Stomach (tissue), 19 donors: ENCODE measurements at places on chromosomes 13 and 19. TPM values are rescaled to one million over a fixed set of nuclear protein-coding genes. Genes with fewer than 3 reads are reported as not detected.
A peak's percentile ranks its signal among the peaks of the same experiment; 100 is the strongest.

The PGLYRP2 gene
- total RNA-seq, result not detected

The TSSK6 gene
- 31.7 TPM for total RNA-seq

The RNF17 gene
- not detected for total RNA-seq

The KLC3 gene
- not detected for total RNA-seq

The ATP1A3 gene
- total RNA-seq, result not detected

The LSR gene
- 30.5 TPM for total RNA-seq

The SHISA7 gene
- total RNA-seq, result not detected

The CEACAM8 gene
- total RNA-seq, result not detected

The ZNF574 gene
- 6.7 TPM for total RNA-seq

DNA sequence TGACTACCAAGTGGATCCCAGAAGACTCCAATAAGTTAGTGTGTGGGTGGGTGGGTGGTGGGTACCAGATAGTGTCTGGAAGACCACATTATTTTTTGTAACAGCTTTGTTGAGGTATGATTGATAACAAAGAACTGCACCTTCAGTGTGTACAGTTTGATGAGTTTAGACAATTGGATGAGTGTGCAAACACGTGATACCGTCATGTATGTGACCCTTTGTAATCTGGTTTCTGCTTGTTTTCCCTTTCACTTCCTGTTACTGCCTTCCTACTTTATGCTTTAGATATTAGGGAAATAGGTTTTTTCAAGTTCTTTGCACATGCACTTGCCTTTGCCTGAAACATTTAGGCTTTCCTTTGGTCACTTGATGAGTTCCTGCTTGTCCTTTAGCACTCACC lies 8.5 kb downstream of the RPL21 start:
- H3K36me3 ChIP-seq, result peaks cover 53% of the 10 kb centered on the region
- no peaks in the 10 kb centered on the region for H3K27me3 ChIP-seq
- no peak for DNase-seq

- no peak overlapping the region for H3K4me3 ChIP-seq
- H3K27ac ChIP-seq, result no peak overlapping the region
- peaks cover 49% of the 10 kb centered on the region for H3K36me3 ChIP-seq
- H3K4me1 ChIP-seq, result no peaks in the 10 kb centered on the region
These were observed 7.6 kb upstream of the ZSCAN22 start for GRCh38 chr19:58319241-58319640.

DNA sequence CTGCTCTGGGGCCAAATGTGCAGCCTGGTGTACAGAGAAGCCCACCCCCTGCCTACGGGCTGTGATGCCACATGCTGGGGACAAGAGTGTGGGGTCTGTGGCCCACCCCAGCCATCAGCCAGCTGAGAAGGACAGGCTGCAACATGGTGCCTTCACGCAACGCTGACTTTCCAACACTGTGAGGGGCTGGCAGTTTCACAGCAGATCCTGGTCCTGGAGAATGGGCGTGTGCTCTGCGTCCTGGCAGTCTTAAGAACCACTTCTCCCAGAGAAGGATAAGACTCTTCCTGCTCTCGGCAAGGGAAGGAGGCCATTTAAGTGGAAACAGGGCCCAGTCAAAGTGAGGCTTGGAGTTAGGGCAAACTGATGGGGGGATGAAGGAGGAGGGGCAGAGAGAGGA lies 4.6 kb downstream of the LRRC4B start:
- no peak overlapping the region for H3K4me3 ChIP-seq
- no peaks in the 10 kb centered on the region for H3K36me3 ChIP-seq
- H3K4me1 ChIP-seq, result peaks cover 5% of the 10 kb centered on the region

GRCh38 chr19:35459414-35460082 lies 11.5 kb downstream of the FFAR2 start:
- DNase-seq, result peak; percentile 80
- H3K4me3 ChIP-seq, result no peak overlapping the region
- H3K36me3 ChIP-seq, result no peaks in the 10 kb centered on the region
- no peaks in the 10 kb centered on the region for H3K27me3 ChIP-seq

GRCh38 chr19:47494729-47495128 lies 10.7 kb upstream of the KPTN start:
- no peak for DNase-seq
- peaks cover 27% of the 10 kb centered on the region for H3K4me1 ChIP-seq
- no peak overlapping the region for H3K27ac ChIP-seq
- H3K27me3 ChIP-seq, result no peaks in the 10 kb centered on the region

DNA sequence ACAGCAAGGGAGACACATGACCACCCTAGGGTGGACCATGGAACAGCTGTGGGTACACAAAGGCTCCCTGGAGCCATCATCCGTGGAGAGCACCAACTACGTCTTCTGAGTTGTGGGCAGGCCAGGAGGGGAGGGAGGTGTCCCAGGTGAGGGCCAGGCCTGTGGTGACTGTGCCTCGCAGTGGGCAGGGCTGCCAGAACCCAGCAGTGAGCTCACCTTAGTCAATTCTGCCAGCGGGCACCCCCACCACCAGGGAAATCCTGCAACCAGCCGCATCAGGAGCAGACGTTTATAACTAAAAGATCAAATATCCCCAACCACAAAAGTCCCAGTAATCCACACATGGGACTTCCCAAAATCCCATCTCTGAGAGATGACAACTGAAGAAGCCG lies 19.6 kb downstream of the ELL start:
- H3K4me3 ChIP-seq, result no peak overlapping the region
- no peaks in the 10 kb centered on the region for H3K36me3 ChIP-seq
- H3K27ac ChIP-seq, result peak overlapping the region; percentile 13
- DNase-seq, result no peak

GRCh38 chr13:103210348-103210747 lies 144.1 kb upstream of the SLC10A2 start:
- no peaks in the 10 kb centered on the region for H3K27me3 ChIP-seq
- no peak overlapping the region for H3K27ac ChIP-seq
- no peak for DNase-seq
- H3K36me3 ChIP-seq, result no peaks in the 10 kb centered on the region
- H3K4me1 ChIP-seq, result no peaks in the 10 kb centered on the region
- no peak overlapping the region for H3K4me3 ChIP-seq

GRCh38 chr13:23883255-23883654 lies 5.9 kb downstream of the MIPEP start:
- no peak for DNase-seq
- no peak overlapping the region for H3K4me3 ChIP-seq
- H3K4me1 ChIP-seq, result peaks cover 14% of the 10 kb centered on the region

- no peak for DNase-seq
- H3K4me3 ChIP-seq, result no peak overlapping the region
- H3K27me3 ChIP-seq, result no peaks in the 10 kb centered on the region
- H3K27ac ChIP-seq, result no peak overlapping the region
- H3K4me1 ChIP-seq, result no peaks in the 10 kb centered on the region
These were observed 859.9 kb upstream of the SLC10A2 start for GRCh38 chr13:103926118-103926517.

DNA sequence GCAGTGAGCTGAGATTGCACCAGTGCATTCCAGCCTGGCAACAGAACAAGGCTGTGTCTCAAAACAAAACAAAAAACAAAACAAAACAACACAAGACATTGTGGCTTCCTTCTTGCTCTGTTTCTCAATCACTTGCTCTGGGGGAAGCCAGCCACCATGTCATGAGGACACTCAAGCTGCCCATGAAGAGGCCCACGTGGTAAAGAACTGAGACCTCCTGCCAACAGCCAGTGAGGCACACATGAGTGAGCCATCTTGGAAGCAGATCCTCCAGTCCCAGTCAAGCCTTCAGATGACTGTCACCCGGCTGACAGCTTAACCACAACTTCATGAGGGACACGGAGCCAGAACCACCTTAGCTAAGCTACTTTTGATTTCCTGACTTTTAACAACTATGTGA lies 25.2 kb downstream of the CPT1C start:
- no peaks in the 10 kb centered on the region for H3K36me3 ChIP-seq
- no peak for DNase-seq
- no peak overlapping the region for H3K4me3 ChIP-seq

GRCh38 chr13:79806821-79807220 lies 325.9 kb downstream of the NDFIP2 start:
- no peaks in the 10 kb centered on the region for H3K36me3 ChIP-seq
- H3K27me3 ChIP-seq, result no peaks in the 10 kb centered on the region
- DNase-seq, result no peak
- H3K4me1 ChIP-seq, result no peaks in the 10 kb centered on the region
- no peak overlapping the region for H3K27ac ChIP-seq

- no peak for DNase-seq
- H3K36me3 ChIP-seq, result no peaks in the 10 kb centered on the region
- no peak overlapping the region for H3K27ac ChIP-seq
- no peaks in the 10 kb centered on the region for H3K4me1 ChIP-seq
- no peaks in the 10 kb centered on the region for H3K27me3 ChIP-seq
These were observed 294.0 kb downstream of the RBM26 start for GRCh38 chr13:79112016-79112415.

DNA sequence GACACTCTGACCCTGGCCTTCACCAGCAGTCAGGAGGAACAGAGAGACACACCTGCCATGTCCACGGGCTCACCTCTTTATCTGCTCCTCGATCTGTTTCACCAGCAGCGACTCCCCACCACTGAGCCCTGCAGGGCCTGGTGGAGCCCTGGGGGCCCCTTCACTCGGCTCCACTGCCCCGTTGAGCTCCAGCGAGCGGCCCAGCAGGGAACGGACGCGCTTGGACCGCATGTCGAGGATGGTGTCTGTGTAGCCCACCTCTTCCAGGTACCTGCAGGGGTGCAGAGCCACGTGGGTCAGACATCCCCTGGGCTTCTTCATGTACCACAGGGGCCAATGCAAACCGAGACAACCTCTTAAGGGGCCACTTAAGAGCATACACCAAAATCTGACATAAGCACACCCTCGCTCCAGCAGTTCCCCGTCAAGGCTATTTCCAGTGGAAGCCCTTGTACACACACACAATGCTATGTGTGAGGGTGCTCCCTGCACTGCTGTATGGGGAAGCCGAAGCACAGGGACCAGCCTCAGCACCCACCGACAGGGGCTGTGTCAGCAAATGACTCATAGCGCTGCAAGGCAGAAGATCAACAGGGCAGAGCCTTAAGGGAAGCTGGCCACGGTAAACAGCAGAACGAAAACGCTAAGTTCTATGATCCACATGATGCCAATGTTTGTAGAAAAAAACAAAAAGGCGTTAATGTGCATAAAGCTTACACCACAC lies 12.7 kb upstream of the FKRP start:
- H3K4me1 ChIP-seq, result peaks cover 34% of the 10 kb centered on the region
- H3K36me3 ChIP-seq, result peaks cover 99% of the 10 kb centered on the region
- no peak overlapping the region for H3K27ac ChIP-seq
- H3K4me3 ChIP-seq, result no peak overlapping the region

GRCh38 chr13:23469951-23470421 lies 36.5 kb upstream of the SACS start:
- H3K27me3 ChIP-seq, result no peaks in the 10 kb centered on the region
- peaks cover 23% of the 10 kb centered on the region for H3K4me1 ChIP-seq
- H3K36me3 ChIP-seq, result no peaks in the 10 kb centered on the region
- H3K27ac ChIP-seq, result no peak overlapping the region
- no peak for DNase-seq

DNA sequence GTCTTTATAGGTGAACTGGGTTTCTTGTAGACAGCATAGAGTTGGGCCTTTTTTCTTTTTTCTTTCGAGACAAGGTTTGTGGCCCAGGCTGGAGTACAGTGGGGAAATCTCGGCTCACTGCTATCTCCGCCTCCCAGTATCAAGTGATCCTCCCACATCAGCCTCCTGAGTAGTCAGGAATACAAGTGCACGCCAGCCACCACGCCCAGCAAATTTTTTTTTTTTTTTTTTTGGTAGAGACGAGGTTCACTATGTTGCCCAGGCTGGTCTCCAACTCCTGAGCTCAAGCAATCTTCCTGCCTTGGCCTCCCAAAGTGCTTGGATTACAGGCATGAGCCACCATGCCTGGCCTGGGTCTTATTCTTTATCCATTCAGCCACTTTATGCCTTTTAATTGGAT lies 5.1 kb upstream of the CALM3 start:
- no peaks in the 10 kb centered on the region for H3K36me3 ChIP-seq
- H3K27ac ChIP-seq, result no peak overlapping the region
- DNase-seq, result no peak
- H3K4me3 ChIP-seq, result no peak overlapping the region

- no peak for DNase-seq
- H3K27ac ChIP-seq, result no peak overlapping the region
- no peaks in the 10 kb centered on the region for H3K36me3 ChIP-seq
- H3K27me3 ChIP-seq, result no peaks in the 10 kb centered on the region
These were observed 262.5 kb upstream of the STARD13 start for GRCh38 chr13:33548069-33548468.

- no peak overlapping the region for H3K27ac ChIP-seq
- H3K27me3 ChIP-seq, result peaks cover 53% of the 10 kb centered on the region
- no peaks in the 10 kb centered on the region for H3K4me1 ChIP-seq
- H3K4me3 ChIP-seq, result no peak overlapping the region
These were observed 54.3 kb upstream of the CYP2B6 start for GRCh38 chr19:40936755-40937154.

- no peaks in the 10 kb centered on the region for H3K27me3 ChIP-seq
- no peak for DNase-seq
- no peaks in the 10 kb centered on the region for H3K4me1 ChIP-seq
- no peak overlapping the region for H3K27ac ChIP-seq
- H3K4me3 ChIP-seq, result no peak overlapping the region
- H3K36me3 ChIP-seq, result no peaks in the 10 kb centered on the region
These were observed 601.0 kb downstream of the FGF9 start for GRCh38 chr13:22271903-22272302.

- H3K4me1 ChIP-seq, result peaks cover 45% of the 10 kb centered on the region
- no peak overlapping the region for H3K27ac ChIP-seq
- H3K4me3 ChIP-seq, result no peak overlapping the region
- DNase-seq, result no peak
- no peaks in the 10 kb centered on the region for H3K27me3 ChIP-seq
These were observed 55.4 kb downstream of the SACS start for GRCh38 chr13:23377983-23378632.

GRCh38 chr13:52779103-52779502 lies 39.5 kb upstream of the CNMD start:
- H3K27ac ChIP-seq, result no peak overlapping the region
- H3K27me3 ChIP-seq, result peaks cover 26% of the 10 kb centered on the region
- no peaks in the 10 kb centered on the region for H3K36me3 ChIP-seq
- no peak overlapping the region for H3K4me3 ChIP-seq
